ENCODE measurements at places on chromosomes 13 and 19.
A peak's percentile ranks its signal among the peaks of the same experiment; 100 is the strongest.

GRCh38 chr19:50025794-50026549, at the start of gene ZNF473:
ZNF473 (plus strand) TSS chr19:50026005; CDS start chr19:50031083, 5,078 bp downstream.
- DNase-seq: peak; percentile 97

DNA sequence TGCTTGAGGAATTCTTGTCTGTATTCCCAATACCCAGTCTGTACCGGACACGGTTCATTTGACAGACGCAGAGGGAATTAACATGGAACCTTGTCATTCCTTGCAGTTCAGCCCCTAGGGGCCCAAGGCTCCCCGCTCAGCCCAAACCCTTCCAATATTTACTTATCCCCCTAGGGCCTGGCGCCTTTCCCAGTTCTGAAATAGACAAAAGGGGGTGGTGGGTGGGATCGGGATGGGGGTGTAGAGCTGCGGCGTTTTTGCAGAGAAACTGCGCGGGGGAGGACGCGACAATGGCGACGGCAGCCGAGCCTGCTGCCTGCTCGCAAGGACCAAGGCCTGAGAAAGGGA, 583 bp downstream of the AKAP8L start:
- DNase-seq: peak; percentile 44

DNA sequence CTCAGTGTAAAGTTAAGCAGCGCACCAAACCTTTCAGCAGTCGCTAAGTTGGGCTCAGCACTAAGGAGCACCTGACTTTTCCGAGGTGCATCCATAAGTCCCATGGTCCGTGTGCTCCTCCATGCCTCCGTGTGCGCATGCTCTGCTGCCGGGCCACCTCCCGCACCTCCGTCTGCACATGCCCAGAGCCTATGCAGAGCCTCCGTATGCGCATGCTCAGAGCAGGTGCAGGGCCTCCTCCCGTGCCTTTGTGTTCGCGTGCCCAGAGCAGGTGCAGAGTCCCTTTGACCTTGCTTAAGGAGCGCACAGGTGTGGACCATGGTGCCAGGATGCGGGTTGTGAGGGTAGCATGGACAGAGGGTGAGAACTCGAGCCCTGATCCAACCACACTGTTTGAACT, 46.0 kb downstream of the ATP11A start:
- DNase-seq: no peak

GRCh38 chr13:44296856-44297255, 76.8 kb upstream of the SERP2 start:
- DNase-seq: no peak

GRCh38 chr13:99797691-99798090, 173.9 kb downstream of the ZIC5 start:
- DNase-seq: no peak

GRCh38 chr13:71613066-71613745, 253.8 kb downstream of the DACH1 start:
- peak; percentile 64 for DNase-seq

GRCh38 chr19:19120308-19121231, 17.7 kb downstream of the TMEM161A start:
- peak; percentile 50 for DNase-seq

DNA sequence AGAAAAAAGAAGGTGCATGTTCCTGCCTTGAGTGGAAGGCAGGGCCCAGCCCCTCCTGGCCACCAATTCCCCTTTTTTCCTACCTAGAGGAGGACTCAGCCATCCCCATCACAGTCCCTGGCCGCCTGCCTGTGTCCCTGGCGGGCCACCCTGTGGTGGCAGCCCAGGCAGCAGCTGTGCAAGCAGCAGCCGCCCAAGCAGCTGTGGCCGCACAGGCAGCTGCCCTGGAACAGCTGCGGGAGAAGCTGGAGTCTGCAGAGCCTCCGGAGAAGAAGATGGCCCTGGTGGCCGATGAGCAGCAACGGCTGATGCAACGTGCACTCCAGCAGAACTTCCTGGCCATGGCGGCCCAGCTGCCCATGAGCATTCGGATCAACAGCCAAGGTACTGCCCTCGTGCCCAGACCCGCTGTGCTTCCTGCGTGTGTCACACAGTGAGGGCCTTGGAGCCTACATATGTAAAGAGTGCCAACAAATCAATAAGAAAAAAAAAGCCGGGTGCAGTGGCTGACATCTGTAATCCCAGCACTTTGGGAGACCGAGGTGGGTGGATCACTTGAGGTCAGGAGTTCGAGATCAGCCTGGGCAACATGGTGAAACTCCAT, 17.6 kb upstream of the WDR18 start:
- DNase-seq: no peak

DNA sequence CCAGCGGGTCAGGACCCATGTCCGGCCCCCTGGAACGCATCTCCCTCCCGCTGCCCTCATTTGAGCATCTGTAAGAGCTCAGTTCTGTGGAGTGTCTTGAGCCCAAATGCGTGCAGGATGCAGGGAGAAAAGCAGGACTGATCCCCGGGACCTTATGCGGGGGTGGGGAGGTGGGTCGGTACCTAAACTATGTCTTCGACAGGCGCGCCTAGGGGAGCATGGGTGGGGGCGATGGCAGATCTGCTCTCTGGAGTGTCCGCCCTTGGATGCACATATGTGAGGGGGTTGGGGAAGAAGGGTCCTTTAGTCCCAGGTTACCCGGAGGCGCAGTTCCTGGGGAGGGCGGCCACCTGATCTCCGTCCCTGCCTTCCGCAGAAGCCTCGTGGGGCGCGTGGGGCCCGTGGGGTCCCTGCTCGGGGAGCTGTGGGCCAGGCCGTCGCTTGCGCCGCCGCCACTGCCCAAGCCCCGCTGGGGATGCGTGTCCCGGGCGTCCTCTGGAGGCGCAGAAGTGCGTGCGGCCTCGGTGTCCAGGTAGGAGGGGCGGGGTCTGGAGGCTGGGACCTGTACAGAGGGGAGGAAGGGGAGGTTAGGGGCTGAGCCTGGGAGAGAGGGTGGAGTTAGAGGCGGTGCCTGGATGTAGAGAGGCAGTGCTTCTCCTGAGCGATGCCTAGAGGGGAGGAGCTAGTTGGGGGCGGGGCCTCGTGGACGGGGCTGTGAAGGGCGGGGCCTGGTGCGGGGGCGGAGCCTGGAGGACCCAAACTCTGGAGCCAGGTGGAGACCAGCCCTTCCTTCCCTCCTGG, 2.9 kb downstream of the CILP2 start:
- DNase-seq: peak; percentile 58

DNA sequence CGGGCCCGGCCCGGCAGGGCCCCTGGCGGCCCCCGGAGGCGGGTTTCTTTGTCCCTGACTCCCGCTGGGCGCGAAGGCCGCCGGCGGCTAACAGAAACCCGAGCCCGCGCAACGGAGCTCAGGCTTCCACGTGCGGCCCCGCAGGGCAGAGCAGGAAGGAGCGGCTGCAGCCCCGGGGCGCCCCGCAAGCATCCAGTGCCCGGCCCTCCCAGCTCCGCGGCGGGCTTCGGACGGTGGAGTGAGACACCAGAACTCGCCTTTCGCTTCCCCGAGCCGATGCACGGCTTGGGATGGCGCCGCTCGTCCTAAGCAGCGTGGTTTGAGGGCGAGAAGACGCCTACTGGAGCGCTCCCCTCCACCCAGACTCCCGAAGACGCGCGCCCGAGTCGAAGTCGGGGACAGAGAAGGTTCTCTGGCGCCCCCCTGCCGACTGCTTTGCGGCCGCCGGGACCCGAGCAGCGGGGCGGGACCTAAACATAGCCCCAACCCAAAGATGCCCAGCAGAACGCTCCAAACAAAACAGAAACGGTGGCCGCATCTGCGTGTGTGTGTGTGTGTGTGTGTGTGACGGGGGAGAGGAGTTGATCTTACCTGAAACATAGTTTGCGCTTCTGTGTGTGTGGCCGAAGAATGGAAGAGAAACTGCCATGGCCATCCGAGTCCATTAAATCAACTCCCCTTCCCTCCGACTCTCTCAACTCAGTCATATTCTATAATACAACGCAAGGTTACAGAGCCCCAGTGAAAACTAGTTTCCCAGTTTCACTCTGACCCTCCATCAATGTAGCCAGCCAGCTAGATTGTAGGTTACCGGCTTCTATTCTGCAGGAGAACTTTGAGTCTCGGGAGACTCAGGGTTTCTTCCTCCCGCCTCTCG, 629 bp upstream of the FGF9 start:
- peak; percentile 46 for DNase-seq

- peak; percentile 37 for DNase-seq
Measured at GRCh38 chr19:19866611-19867248, 1.0 kb downstream of the ZNF253 start.

- no peak for DNase-seq
Measured at GRCh38 chr13:38687246-38688229, 661 bp downstream of the FREM2 start.

- DNase-seq: no peak
Measured at GRCh38 chr13:73335210-73335609, 276.4 kb downstream of the KLF5 start.

- peak; percentile 51 for DNase-seq
Measured at GRCh38 chr19:5828661-5829566, 10.6 kb downstream of the FUT6 start.

- no peak for DNase-seq
Measured at GRCh38 chr13:24725379-24725778, 38.6 kb upstream of the RNF17 start.

GRCh38 chr13:23212671-23213070, 31.9 kb downstream of the SGCG start:
- no peak for DNase-seq

DNA sequence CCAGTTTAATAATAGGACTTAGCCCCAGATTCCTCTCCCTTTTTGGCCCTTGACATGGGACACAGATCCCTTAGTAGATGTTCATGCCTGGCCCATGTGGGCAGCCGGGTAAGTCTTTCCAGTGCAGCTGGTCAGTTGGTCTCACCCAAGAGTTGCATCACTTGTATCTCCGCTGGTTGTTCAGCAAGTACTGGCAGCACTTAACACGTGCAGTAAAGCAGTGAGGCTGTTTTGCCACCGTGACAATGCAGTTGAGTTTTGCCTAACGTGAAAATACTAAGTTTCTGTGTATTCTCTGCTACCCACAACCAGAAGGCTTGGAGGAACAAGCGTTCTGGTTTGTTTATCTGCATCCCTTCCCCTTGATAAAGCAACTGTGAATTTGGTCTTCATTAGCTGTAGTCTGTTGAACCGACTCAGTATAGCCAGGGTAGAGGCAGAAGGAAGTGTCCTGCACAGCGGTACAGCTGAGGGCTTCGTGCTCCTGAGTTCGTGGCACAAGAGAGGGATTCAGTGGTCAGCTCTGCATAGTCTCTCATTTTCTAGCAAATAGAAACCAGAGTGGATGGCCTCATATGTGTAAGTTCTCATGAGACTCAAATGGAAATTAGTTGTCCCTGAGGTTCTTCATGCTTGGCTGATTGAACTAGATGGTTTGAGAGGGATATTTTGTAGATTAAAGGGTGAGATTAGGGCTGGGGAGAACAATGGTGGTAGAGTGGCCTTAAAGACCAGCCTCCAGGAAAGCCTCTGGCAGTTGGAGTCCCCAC, 50.3 kb downstream of the ARHGEF7 start:
- no peak for DNase-seq

DNA sequence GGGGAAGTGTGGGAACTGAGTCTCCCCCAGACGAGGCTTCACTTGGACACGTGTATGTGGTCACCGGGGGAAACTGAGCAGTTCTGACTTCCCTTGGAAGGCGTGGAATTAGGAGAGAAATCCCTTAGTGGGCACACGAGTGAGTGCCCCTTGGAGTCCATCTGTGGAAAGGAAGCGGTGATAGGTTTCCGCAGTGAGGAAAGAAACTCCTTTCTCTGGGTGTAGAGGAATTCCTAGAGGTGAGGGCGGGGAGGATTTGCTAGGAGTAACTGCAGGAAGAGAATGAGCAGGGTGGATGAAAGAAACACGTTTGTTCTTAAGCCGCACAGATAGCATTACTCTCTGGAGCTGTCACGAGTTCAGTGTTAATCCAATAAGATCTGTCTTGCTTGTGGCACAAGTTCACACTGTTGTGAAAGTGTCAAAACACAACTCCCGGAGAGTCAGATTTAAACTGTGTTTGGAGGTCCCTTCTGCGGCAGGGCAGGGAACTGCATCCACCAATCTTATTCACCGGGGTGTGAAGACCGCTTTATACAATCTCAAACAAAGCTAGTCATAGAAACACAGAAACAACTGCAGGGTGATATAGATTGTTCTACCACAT, 1.2 kb downstream of the KL start:
- DNase-seq: peak; percentile 71

DNA sequence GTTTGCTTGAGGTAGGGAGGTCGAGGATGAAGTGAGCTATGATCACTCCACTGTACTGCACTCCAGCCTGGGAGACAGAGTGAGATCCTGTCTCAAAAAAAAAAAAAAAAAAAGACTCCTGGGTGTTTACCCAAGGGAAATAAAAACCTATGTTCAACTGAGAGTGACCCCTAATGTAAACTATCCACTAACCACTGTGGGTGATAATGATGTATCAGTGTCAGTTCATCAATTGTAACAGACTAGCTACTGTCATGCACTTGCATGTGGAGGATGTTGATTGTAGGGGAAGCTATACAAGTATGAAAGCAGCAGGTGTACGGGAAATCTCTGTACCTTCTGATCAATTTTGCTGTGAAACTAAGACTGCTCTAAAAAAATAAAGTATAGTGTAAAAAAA, 2.6 kb upstream of the CIB3 start:
- DNase-seq: no peak

- DNase-seq: no peak
Measured at GRCh38 chr19:1575323-1576241, 7.5 kb upstream of the MEX3D start.

DNA sequence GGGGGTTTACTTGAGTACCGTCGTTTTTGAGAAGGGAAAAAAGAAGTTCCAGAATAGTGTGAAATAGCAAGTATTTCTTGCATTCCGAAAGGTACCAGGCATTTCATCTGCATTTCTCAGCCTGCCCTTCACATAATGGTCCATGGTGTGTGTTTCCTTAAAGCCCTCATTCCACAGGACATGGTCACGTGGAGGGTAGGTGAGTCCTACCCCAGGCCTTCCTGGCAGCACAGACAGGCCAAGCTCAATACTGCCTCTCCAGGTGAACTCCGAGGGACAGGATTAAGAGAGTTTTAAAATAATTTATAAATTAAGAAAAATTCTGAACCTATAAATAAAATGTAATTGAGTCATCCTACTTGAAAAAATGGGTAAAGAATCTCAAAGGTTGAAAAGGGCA, 64.7 kb downstream of the TNFRSF19 start:
- DNase-seq: no peak

DNA sequence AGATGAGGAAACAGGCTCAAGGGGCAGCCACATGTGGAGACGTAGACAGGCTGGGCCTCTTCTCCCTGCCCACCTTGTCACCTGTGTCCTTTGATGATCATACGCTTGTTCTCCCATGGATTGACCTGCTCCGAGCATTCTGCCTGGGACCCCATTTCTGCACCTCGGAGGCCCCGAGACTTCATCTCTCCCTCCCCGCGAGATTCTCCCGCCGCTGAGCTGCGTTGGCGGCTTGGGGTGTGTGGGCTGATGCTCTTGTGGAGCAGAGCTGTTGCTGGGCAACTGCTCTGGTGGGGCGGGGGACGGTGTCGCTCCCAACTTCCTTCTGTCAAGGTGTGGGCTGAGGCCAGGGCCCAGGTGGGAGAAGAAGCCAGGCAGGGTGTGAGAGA, 22.1 kb downstream of the MAST3 start:
- DNase-seq: no peak

GRCh38 chr19:33114312-33114711, 17.6 kb upstream of the WDR88 start:
- DNase-seq: no peak

GRCh38 chr13:94390881-94391280, 88.6 kb downstream of the DCT start:
- no peak for DNase-seq

- peak; percentile 58 for DNase-seq
Measured at GRCh38 chr13:34941835-34942731, at the start of gene NBEA. NBEA (plus strand) TSS chr13:34942270; CDS start chr13:34942821, 551 bp downstream.

Data from hematopoietic multipotent progenitor cell treated with erythropoietin and hydrocortisone succinate and interleukin-3 and kit ligand, for 8 days (in vitro differentiated cells).